A673 (cell line): ENCODE measurements at places on chromosomes 13 and 19. TPM values are rescaled to one million over a fixed set of nuclear protein-coding genes. Genes with fewer than 3 reads are reported as not detected.

GRCh38 chr19:48878196-48879024, 6.2 kb downstream of the PPP1R15A start:
- no peak for DNase-seq

DNA sequence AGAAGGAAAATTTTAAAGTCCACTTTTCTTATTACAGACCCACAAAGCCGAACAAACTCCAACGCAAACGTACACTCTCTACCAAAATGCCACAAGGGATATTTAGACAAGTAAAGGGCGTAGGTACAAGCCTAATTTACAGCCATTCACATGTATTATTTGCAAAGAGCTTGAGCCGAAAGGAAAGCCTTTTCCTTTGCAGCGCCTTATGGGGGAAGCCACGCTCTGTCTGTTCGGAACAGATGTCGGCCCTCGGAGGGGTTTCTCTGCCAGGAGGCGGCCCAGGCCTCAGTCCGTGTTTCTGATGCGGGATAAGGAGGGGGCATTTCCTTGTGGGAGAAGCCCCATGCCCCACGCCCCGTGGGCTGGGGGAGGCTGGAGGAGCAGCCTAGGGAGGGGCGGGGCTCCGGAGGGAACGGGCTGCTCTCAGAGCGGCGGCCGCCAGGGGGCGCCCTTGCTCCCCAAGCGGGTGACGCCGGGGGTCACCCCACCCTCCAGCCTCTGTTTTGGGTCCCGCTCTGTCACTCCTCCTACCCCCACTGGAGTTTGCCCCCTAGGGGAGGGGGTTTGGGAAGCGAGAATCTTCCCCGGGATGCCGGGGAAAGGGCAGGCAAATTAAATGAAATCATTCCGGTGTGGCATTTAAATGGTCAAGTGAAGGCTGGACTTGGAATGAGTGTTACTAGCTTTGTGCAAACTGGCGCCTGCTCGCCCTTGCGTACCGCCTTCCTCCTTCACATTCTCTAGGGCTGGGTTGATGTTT, 2.9 kb downstream of the HTR2A start:
- DNase-seq: peak; percentile 68

DNA sequence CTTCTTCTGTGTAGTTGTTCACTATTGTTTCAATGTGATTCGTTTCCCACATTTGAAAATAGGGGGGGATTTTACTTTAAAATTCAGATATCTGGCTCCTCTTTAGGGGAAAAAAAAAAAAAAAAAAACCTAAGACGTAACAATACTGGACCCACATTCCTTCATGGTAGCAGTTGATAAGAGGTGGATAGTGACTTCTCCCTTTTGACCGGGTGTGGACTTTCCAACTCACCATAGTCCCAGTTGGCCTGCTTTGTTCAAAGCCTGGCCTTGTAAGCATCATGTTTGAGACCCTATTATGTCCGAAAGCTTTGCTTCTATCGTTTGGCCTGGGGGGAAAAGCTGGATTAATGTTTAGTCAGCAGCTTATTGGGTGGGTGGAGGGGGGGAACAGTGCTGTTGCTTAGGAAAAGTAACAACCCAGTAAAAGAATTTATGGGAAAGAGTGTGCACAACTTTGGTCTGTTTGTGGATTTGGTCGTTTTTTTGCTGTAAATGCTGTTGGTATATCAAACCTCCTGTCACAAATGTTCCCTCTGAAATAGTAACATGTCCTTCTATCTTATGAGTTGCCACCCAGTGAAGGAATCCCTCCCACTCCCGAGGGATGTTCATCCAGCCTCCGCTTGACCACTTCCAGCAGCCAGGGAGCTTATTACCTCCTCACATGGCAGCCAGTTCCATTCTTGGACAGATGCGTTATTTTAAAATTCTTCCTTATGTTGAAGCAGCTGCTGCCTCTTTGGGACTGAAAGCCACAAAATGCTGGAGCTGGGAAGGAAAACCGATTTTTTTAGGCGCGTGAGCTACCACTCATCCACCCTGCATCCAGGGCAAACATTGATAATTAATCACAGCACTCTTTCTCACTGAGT, 10.4 kb downstream of the SAMD4B start:
- DNase-seq: no peak

DNA sequence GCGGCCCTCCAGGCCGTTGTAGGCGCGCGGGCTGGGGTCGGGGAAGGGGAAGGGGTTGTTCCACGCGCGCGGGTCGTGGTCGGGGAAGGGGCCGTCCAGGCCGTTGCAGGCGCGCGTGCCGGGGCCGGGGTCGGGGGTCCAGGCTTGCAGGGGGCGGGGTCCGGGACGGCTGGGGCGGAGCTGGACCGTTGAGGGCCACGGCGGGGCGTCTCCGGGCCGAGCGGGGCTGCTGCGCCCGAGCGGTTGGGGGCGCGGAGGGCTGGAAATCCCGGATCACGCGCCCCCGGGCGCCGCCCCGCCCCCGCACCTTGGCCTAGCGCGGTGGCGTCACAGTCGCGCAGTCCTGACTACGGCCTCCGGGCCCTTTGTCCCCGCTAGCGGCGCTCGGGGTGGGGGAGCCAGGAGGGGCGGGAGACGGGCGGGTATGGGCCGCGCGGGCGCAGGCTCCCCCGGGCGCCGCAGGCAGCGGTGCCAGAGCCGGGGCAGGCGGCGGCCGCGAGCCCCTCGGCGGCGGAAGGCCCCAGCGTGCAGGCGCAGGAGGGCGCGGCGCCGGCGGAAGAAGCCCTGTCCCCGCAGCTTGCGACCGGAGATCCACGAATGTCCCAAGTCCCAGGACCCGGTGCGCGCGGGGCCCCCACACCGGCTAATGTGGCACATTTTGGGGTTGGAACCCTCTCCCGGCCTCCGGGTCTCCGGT, 665 bp downstream of the GPX4 start:
- peak; percentile 88 for DNase-seq

GRCh38 chr13:45511310-45512097, 46.8 kb downstream of the COG3 start:
- peak; percentile 87 for DNase-seq

DNA sequence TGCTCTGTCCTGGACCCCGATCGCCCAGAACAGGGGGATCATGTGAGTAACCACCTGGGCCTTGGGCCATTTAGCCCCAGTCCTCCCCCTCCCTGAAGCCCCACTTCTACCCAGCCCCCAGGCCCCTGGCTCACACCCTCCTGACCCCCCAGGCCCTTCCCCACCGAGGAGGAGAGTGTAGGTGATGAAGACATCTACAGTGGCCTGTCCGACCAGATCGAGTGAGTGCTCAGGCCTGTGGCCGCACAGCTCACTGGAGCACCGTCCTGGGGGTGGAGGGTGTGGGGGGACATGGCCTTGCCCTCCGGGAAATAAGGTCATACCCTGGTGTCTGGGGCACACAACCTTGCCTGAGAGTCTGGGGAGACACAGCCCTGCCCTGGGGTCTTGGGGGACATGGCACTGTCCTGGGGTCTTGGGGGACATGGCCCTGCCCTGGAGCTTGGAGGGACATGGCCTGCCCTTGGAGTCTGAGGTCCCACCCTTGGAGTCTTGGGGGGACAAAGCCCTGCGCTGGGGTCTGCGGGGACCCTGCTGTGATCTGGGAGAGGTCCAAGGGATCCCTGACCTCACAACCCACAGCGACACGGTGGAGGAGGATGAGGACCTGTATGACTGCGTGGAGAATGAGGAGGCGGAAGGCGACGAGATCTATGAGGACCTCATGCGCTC, 49.3 kb downstream of the VAV1 start:
- no peak for DNase-seq

- DNase-seq: no peak
Measured at GRCh38 chr13:88617176-88617575, 946.0 kb downstream of the SLITRK5 start.

GRCh38 chr13:43005460-43006236, 13.6 kb upstream of the EPSTI1 start:
- DNase-seq: peak; percentile 32

- no peak for DNase-seq
Measured at GRCh38 chr13:31009166-31009565, 76.7 kb downstream of the TEX26 start.

GRCh38 chr19:495402-496111, 729 bp upstream of the MADCAM1 start:
- DNase-seq: peak; percentile 77

DNA sequence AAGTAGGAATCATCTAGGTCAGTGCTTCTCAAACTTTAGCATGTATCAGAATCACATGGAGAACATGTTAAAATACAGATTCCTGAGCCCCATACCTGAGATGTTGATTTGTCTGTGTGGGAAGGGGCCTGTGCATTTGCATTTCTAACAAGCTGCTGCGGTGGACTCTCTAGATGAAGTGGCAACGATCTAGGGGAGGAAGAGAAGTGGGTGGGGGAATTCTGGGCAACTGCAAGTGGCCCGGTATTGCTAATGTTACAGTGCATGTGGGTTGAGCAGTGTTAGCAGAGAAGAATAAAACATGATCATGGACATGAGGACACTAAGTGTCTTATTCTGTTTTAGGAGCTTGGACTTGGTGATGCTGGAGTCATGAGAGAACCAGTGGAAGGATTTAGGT, 329.0 kb downstream of the OLFM4 start:
- DNase-seq: no peak

- DNase-seq: no peak
Measured at GRCh38 chr19:23286477-23286876, 36.3 kb upstream of the ZNF724 start.

GRCh38 chr19:676339-677105, at the start of gene FSTL3:
Gene FSTL3 (plus strand): TSS chr19:676392. CDS start chr19:676424, 32 bp downstream.
- DNase-seq: no peak

DNA sequence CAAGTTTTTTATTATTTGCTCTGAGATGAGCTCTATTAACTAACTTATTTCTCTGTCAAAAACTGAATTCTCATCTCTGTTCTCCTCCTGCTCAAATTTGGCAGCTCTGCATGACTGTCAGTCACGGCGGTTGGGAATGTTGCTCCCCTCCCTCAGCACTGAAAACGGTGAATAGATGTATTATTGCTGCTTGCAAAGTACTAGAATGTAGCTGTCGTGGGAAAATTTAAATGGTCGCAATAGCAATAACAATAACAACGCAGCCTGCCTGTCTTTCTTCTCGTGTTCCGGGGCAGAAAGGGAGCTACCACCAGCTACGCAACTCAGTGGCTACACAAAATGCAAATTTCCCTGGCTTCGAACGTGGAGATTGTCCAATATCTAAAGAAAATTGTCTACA, 125.6 kb upstream of the FRY start:
- DNase-seq: no peak

DNA sequence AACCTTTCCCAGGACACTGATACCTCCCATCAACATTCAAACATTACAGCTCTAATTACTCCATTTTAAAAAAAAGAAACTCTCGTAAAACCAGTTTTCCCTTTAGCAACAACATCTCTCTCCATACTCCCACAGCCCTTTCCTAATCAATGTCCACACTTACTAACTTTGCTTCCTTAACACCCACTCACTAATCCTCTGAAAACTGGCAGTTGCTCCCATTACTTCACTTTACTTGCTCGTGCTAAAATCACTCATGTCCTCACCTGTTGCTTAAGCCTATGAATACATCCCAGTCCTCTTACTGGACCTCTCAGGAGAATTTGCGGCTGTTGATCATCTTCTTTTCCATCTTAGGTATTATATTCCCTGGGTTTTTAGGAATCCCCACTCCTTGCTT, 44.8 kb downstream of the RBM26 start:
- DNase-seq: no peak

DNA sequence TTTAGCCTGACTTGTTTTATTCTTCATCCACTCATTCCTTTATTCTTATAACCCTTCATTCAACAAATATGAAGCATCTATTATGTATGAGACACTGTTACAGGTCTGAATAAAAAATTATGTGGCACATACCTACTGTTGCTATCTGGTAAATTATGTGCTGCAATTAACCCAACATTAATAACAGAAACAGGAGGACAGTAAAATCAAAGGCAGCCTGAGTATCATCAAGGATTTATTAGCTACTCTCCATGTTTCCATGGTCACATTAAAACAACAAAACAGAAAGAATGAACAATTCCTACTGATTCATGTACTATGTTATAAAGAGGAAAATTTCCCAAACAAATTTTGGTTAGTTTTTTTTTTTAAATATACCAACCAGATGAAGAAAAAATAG, 43.9 kb downstream of the RAP2A start:
- DNase-seq: no peak

DNA sequence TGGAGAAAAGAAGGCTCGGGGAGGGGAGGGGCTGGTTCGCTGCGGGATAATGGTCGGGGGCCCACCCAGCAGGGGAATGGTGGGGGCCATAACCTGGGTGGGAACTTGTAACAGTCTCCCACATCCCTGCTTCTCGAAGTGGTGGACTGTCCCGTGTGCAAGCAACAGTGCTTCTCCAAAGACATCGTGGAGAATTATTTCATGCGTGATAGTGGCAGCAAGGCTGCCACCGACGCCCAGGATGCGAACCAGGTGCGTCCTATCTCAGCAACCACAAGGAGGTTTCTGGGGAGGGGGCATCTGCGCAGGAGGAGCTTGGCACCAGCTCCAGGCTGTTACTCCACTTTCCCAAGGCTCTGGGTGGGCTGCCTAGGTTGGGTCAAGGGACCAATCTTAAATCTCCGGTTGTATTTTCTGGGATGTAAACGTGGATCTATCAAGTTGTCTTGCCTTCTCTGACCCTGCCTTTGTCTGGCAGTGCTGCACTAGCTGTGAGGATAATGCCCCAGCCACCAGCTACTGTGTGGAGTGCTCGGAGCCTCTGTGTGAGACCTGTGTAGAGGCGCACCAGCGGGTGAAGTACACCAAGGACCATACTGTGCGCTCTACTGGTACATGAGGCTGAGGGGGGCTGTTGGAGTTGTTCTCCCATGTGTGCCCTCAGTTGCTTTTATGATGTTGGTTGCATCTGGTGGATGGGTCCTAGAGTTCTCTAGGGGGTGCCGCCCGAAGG, 1.6 kb downstream of the TRIM28 start:
- DNase-seq: no peak

- DNase-seq: no peak
Measured at GRCh38 chr19:45920458-45920857, 5.9 kb upstream of the NANOS2 start.

- DNase-seq: no peak
Measured at GRCh38 chr13:43360171-43360570, 336.8 kb downstream of the DNAJC15 start.

GRCh38 chr19:8206147-8207087, 2.8 kb upstream of the CERS4 start:
- DNase-seq: no peak

DNA sequence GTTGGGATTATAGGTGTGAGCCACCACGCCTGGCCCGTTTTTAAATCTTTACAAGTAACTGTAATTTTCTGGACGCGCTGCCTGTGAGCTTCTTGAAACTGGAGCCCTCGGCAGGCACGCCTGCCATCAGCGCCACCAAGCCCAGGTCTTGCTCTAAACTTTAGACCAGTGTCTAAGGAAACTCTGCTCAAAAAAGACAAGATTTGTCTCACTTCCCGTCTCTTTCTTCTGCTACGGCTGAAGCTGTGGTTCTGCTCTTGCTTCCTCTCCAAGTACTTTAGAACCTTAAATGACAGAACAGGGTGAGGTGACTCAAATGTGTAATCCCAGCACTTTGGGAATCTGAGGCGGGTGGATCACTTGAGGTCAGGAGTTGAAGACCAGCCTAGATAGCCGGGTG, 24.9 kb downstream of the RCN3 start:
- no peak for DNase-seq

The ZSCAN4 gene
- total RNA-seq: not detected in 2 replicates

The MAMSTR gene
- 4.7 and 5.9 TPM in 2 replicates for total RNA-seq

The MCEMP1 gene
- 4.0 and 4.1 TPM in 2 replicates for total RNA-seq

The SKA3 gene
- total RNA-seq: 93.3 and 109 TPM in 2 replicates

The GAPDHS gene
- total RNA-seq: not detected in 2 replicates

The B3GNT8 gene
- 0.41 and 0.81 TPM in 2 replicates for total RNA-seq

The ZNF653 gene
- 15.9 and 16.4 TPM in 2 replicates for total RNA-seq

The SYDE1 gene
- total RNA-seq: 30.1 and 32.3 TPM in 2 replicates

The MAP4K1 gene
- 1.5 and 3.5 TPM in 2 replicates for total RNA-seq

The RNF113B gene
- not detected in 2 replicates for total RNA-seq

The KLK12 gene
- not detected in 2 replicates for total RNA-seq

The KCNN4 gene
- 0.20 TPM in 1 of 2 replicates, not detected in the other for total RNA-seq

The TTC9B gene
- not detected in 2 replicates for total RNA-seq

The ZNF749 gene
- 21.6 and 22.9 TPM in 2 replicates for total RNA-seq
